ENCODE measurements at places on chromosomes 5 and 9.

DNA sequence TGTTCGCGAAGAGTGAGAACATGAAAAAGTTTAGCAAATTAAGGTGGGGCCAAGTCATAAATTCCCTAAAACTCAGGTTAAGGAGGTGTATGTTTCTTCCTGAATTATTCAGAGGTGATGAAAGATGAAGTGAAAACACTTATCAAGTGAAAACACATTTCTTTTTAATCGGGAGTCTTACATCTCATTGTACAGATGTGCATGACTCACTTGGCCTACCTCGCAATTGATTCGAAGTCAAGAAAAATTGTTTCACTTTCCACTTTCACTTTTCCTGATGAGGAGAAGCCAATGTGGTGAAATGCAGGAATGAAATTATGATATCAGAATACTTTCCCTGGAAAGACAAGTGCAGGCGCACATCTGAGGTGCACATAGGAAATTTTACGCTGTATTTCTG lies 78.7 kb downstream of the SLC25A46 start:
- no peak for DNase-seq

DNA sequence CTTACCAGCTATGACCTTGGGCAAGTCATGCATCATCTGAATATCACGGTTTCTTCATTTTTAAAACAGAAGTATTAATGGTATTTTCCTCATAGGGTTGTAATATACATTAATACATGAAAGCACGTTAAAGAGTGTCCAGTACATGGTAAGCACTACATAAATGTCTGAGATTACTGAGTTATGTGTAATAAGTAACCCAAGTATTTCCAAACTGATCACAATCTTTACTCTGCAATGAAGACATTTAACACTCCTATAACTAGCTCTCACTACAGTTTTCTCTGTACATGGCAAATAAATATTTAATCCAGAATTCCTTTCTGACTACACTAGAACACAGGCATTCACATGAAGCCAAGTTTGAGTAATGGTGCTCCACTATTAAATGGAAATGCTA lies 4.0 kb downstream of the GLDC start:
- no peak for DNase-seq

GRCh38 chr5:28576022-28576421 lies 1537.6 kb upstream of the CDH9 start:
- DNase-seq, result no peak

DNA sequence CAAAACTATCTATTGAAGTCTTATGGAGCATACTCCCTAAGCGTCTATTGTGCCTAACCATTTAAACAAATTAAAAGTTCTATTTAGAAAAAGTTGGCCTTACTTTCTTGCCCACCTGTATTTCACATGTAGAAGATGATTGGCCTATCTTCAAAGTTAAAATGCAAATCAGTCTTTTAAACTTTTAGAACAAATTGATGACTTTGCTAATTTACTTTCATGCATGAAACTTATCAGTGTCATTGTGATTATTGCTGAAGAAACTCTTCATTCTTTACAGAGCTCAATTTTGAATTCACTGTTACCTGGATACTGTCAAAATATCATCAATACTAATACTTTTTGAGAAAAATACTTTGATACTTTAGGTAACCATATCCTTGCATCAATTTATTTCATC lies 216.1 kb downstream of the COX7C start:
- no peak for DNase-seq

GRCh38 chr9:134052491-134052890 lies 15.3 kb downstream of the BRD3 start:
- no peak for DNase-seq

DNA sequence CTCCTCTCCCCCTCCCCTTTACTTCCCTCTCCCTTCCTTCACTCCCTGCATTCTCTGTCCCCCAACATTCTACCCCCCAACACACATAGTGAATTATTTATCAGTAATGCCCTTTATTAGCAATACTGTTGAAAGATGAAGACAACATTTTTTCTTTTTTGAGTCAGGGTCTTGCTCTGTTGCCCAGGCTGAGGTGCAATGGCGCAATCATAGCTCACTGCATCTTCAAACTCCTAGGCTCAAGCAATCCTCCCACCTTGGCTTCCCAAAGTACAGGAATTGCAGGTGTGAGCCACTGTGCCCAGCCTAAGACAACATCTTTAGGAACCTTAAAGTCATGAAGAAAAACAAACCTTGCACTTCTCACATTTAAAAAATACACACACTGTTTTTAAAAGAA lies 130.6 kb downstream of the ZNF462 start:
- DNase-seq, result no peak

GRCh38 chr5:122332599-122333555 lies 20.8 kb downstream of the SNCAIP start:
- no peak for DNase-seq

- DNase-seq, result no peak
Observed at GRCh38 chr5:53366245-53366644, 114.2 kb upstream of the FST start.

GRCh38 chr9:88979021-88979420 lies 12.2 kb upstream of the S1PR3 start:
- DNase-seq, result no peak

GRCh38 chr5:39419796-39420195 lies 5.0 kb downstream of the DAB2 start:
- DNase-seq, result no peak

GRCh38 chr5:10478436-10478835 lies 36.8 kb downstream of the ROPN1L start:
- no peak for DNase-seq

- no peak for DNase-seq
Observed at GRCh38 chr9:101587332-101588043, 7.3 kb downstream of the PPP3R2 start.

- peak; percentile 32 for DNase-seq
Observed at GRCh38 chr5:100553209-100553608, 18.0 kb downstream of the FAM174A start.

DNA sequence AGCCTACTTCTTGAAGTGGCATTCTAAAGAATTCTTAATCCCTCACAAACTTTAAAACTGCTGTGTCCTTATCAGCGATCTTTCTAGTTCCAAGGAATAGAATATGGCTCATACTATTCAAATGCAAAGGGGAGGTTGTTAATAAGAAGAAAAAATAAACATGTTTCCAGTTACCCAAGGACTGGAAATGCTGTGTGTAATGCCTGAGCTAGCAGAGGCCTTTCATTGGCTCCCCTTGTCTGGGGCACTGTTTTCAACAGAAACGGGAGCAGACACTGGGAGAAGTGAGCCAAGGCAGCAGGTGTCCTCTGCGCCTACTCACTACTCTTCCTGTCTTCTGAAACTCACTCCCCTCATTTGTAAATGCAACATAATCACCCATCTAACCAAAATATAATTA lies 253.0 kb downstream of the MARCHF11 start:
- no peak for DNase-seq

DNA sequence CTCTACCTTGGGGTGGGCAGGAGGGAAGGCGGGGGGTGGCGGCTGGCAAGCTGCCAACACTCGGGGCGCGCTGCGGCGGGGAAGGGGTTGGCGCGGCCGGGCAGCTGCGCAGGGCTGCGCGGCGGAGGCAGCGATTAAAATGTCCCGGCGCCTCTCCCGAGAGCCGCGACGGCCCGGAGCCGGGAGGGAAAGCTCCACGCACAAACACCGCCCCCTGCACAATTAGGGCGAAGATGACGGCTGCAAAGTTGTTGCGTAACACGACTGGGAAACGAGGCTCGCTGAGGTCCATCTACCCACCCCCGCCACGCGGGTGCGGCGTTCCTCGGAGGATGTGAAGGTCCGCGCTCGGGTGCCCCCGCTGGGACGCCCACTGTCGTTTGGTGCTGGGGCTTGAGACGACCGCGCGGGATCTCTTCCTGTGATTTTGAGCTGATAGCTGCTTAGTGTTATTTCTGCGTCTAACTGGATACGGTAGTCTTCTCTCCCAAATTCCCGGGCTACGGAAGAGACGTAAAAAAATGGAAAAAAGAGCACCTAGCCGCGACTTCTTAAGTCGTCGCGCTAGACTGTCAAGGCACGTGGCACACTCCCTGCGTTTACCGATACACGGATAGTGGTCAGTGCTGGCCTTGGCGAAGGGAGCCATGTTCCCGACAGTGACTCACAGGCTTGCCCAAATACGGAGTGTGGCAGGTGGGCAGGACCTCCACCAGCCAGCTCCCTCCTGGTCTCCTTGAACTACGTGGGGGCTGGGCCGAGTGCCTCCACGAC lies 958 bp upstream of the NFIL3 start:
- no peak for DNase-seq

DNA sequence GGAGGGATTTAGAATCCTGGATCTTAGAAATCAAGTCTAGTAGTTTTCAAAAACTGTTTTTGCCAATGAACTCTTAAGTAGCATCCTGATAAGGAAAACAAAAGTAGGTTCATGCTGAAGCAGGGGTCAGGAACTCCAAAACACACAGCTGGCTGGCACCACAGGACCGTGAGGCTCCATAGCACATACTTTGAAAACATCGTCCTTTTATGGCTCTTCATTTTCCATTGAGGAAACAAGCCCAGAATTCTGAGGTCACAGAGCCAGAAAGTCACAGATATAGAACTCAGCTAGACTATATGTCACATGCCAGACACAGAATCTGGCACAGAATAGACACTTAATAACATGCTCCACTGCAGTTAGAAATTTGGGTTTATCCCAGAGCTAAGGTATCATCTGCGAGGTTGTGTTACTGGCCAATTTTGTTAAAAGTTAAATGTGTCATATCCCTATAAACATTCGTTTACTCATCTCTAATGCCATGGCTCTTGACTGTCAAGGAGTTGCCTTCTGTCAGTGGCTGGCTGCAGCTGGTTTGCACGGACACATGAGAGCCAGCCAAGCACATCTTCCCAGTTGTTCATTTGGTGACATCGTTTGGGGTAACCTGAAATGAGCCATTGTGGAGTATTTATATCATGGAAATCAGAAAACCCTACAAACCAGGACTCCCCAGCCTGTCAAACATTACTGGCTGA lies 58.8 kb downstream of the FAM78A start:
- no peak for DNase-seq

DNA sequence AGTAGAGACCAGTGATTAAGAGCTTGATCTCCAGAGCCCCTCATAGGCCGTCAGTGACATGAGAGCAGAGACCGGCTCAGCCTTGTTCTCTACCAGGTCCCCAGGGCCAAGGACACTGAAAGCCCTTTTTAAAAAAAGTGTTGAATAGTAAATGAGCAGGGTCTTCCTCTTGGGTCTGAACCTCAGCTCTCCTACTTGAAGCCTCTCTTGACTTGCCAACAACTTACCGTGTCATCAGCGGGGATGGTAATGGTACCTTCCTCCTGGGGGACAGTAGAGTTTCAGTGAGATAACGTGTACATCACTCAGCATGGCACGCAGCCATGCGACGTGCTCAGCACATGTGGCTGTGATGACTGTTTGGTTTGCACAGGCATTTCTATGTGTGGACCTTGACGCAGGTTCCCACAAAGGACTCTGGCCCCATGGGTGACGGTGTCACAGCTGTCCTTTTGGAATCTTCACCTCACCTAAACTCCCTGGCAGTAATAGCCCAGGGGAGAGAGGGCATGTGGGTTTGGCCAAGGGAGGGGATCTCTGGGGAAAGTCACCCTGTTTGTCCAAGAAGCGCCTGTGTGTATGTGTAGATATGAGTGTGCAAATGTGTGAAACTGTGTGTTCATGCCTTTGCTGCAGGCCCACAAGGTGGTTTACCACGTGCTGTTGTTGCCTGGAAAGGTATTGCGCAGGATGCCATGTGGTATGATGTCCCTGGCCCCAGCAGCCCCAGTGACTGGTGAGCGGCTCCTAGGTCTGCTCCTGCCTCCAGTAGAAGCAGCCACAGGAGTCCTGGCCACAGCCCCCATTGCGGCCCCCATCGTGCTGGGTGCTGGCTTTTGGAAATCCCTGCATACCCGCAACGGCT lies 18.7 kb downstream of the ERGIC1 start:
- DNase-seq, result no peak

GRCh38 chr5:62284946-62285891 lies 20.8 kb upstream of the KIF2A start:
- no peak for DNase-seq

- DNase-seq, result no peak
Observed at GRCh38 chr5:56588636-56589480, 226.5 kb upstream of the MAP3K1 start.

- no peak for DNase-seq
Observed at GRCh38 chr5:149206524-149207141, 65.0 kb upstream of the AFAP1L1 start.

- DNase-seq, result no peak
Observed at GRCh38 chr5:116488356-116489041, 86.1 kb downstream of the SEMA6A start.

- DNase-seq, result no peak
Observed at GRCh38 chr5:4027088-4027734, 431.6 kb downstream of the IRX1 start.

GRCh38 chr9:111076042-111076441 lies 37.8 kb upstream of the LPAR1 start:
- DNase-seq, result no peak

DNA sequence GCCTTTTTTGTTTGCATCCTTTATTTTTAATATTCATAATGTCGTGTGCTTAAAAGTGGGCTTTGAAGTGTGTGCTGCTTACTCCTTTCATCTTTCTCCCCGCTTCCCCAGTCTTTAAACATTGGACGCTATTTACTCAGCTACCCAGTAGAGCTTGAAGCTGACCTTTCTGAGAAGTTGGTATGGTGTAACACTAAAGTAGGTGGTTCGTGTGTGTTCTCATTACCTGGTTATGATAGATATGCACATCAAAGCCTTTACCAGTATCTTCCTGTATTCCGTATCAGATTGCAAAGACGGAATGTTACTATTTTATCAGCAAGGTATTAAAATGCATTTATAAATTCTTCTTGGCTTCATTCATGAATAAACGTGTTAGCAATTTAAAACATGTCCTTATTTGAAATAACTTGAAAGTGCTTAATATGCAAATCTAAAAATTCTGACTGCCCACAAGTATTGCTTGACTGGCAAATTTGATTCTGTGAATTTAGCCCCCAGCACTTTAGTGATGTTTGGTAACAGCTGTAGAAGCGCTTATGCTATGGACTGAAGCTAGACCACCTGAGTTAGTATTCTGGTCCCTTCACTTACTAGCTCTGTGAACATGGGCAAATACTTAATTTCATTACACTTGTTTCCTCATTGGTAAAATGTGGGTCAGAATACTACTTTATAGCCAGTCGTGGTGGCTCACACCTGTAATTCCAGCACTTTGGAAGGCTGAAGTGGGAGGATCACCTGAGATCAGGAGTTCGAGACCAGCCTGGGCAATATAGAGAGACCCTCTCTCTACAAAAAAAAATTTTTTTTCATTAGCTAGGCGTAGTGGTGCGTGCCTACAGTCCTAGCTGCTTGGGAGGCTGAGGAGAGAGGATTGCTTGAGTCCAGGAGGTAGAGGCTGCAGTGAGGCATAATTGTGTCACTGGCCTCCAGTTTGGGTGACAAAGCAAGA lies 1.7 kb downstream of the RRAGA start:
- no peak for DNase-seq

- no peak for DNase-seq
Observed at GRCh38 chr5:101102506-101102905, 199.4 kb upstream of the ST8SIA4 start.

- DNase-seq, result no peak
Observed at GRCh38 chr9:89482056-89482851, 15.7 kb downstream of the SEMA4D start.

GRCh38 chr5:170306381-170306831 lies 8.8 kb upstream of the LCP2 start:
- peak; percentile 52 for DNase-seq

- DNase-seq, result peak; percentile 4
Observed at GRCh38 chr5:135635451-135635850, 56.7 kb upstream of the CXCL14 start.
